ENCODE measurements at places on chromosomes 3 and 15. TPM values are rescaled to one million over a fixed set of nuclear protein-coding genes. Genes with fewer than 3 reads are reported as not detected.

Gene GOLGA8G
- not detected for total RNA-seq

Gene CCR8
- total RNA-seq, result 0.19 TPM

Gene CHCHD6
- total RNA-seq, result 10.7 TPM

Gene MESP2
- 0.47 TPM for total RNA-seq

Gene CCNL1
- 104 TPM for total RNA-seq

DNA sequence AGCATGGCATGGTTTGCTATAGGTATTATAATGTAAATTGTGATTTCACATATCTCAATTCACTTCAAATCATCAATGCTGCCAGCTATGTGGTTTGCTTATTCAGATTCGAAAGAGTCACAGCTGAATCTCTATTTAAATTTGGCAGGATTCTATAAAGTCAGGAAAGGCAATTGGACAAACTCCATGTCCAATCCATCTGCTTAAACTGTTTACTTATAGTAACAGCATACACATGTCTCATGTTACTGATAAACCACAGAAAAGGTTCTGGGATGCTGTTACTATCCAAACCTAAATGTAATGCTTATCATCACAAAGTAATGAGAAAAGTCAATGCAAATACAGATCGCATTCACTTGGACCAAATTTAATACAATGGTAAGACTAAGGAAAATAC, 229.7 kb downstream of the ISL2 start:
- H3K27ac ChIP-seq, result no peak overlapping the region
- DNase-seq, result no peak
- H3K4me1 ChIP-seq, result no peaks in the 10 kb centered on the region
- no peaks in the 10 kb centered on the region for H3K27me3 ChIP-seq
- H3K4me3 ChIP-seq, result no peak overlapping the region
- H3K36me3 ChIP-seq, result no peaks in the 10 kb centered on the region

DNA sequence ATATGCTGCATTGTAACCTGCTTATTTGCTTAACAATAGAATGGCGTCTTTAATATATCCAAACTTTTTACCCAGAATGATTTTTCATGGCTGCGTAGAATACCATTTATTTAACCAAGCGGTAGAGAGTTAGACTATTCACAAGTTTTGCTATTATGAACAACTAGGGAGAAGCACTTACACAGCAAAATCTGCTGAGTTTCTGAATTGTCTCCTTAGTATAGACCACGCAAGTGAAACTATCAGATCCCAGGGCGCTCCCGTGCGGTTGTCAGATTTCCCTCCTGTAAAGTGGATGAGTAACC, 12.6 kb upstream of the ADPGK start:
- no peak for DNase-seq
- no peaks in the 10 kb centered on the region for H3K4me1 ChIP-seq
- H3K36me3 ChIP-seq, result no peaks in the 10 kb centered on the region

DNA sequence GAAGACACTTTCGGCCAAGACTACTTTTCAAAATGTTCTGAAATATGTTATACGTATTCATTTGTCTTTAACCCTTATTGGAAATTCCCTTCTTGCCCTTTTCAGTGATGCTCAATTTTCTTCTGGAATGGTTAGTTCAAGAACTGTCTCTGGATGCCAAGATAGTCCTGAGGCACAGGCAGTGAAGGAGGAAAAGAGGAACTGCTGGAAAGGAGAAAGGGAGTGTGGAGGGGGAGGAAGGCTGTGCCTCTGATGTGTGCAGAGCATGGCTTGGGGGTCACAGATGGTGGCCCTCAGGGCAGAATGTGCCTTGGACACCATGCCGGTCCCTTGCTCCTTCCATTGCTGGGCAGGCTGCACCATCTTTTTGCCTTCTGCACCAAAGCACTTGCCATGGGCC, 73.7 kb downstream of the CEP63 start:
- H3K4me3 ChIP-seq, result no peak overlapping the region
- H3K27me3 ChIP-seq, result no peaks in the 10 kb centered on the region
- H3K4me1 ChIP-seq, result no peaks in the 10 kb centered on the region
- peaks cover 4% of the 10 kb centered on the region for H3K36me3 ChIP-seq

DNA sequence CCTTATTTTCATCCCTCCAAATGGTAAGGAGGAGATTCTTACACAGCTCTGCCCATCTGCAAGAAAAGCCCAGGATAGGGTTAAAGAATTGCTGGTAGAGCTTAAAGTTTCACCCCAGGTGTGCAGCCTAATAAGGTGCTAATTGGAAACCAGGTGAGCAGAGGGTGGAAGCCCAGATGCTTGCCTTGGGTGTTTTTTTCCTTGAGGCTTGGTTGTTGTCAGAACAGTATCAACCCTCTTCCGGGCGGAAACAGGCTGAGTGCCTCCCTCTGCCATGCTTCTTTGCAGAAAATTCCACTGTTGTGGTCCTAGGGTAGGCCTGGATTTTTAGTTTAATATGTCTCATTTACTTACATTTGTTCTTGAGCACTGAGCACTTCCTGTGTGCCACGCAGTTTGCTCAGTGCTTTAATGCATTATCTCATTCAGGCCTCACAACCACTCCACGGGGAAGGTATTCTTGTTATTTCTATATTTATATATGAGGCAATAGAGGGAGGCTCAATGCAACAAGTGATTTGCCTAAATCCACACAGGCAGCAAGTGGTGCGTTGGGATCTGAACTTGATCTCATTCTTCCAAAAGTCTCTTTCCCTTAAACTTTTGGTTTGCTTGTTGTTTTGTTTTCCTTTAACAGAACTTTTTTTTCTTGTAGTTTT, 115.0 kb upstream of the LRIG1 start:
- H3K36me3 ChIP-seq, result no peaks in the 10 kb centered on the region
- H3K27ac ChIP-seq, result no peak overlapping the region
- H3K27me3 ChIP-seq, result no peaks in the 10 kb centered on the region
- no peak overlapping the region for H3K4me3 ChIP-seq
- no peaks in the 10 kb centered on the region for H3K4me1 ChIP-seq

DNA sequence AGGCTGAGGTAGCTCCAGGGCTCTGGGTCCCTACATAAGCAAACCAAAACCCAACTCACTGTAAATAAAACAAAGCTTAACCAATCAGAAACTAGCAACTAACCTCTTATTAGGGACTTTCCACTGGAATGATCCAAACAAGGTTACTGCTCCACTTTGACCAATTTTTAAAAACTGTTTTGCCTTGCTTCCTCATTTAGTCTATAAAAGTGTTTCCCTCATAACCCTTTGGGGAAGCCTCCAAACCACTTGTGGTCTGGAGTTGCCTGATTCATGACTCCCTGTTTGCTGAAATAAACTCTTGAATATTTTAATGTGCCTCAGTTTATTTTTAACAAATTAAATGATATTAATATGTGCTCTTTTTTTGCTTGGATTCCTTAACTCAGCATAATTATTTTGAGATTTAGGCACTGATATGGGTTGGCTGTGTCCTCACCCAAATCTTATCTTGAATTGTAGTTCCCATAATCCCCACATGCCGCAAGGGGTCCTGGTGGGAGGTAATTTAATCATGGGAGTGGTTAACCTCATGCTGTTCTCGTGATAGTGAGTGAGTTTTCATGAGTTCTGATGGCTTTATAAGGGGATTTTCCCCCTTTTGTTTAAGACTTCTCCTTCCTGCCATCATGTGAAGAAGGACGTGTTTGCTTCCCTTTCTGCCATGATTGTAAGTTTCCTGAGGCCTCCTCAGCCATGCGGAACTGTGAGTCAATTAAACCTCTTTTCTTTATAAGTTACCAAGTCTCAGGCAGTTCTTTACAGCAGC, 90.6 kb downstream of the CD200R1L start:
- no peaks in the 10 kb centered on the region for H3K4me1 ChIP-seq
- H3K27ac ChIP-seq, result no peak overlapping the region
- H3K36me3 ChIP-seq, result no peaks in the 10 kb centered on the region
- H3K27me3 ChIP-seq, result no peaks in the 10 kb centered on the region
